B cell (primary cell): ENCODE measurements at places on chromosomes 12 and 14.

- DNase-seq = no peak
Measured at GRCh38 chr14:45906257-45906656, 653.3 kb upstream of the MIS18BP1 start.

- peak; percentile 46 for DNase-seq
Measured at GRCh38 chr12:4223273-4223845, 50.2 kb upstream of the CCND2 start.

- DNase-seq = no peak
Measured at GRCh38 chr14:88303041-88303440, 20.0 kb downstream of the KCNK10 start.

DNA sequence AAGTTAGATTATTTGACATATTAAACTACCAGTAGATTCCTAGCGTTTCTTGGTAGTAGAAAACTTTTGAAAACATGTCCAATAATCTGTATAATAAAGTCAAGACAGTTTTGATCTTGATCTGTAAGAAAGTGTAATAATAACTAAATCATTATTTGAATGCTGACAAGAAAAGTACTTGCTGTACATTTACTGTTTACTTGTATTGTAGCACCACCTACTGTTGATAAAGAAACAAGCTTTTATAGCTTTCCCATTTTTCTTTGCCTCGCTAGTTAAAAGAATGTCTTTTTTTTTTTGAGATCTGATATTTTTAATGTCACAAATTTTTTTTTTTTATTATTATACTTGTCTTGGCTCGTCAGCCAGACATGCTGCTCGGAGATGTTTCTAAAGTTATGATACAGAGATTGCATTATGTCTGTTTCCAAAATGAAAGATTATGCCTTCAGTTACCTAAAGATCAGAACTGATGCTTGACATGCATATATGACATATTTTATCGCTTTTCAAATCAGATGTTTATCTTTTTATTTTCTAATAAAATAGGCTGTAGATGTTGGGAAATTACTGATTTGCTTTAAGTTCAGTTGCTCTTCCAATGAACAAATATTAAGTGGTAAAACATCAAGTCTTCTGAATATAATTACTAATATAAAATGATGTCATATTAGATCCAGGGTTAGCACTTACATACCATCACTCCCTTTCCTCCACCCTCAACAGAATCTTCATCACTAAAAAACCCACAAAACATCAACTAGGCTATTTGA is 140.5 kb downstream of the AKAP6 start:
- peak; percentile 17 for DNase-seq

- no peak for DNase-seq
Measured at GRCh38 chr12:86719381-86719780, 463.2 kb upstream of the MGAT4C start.

DNA sequence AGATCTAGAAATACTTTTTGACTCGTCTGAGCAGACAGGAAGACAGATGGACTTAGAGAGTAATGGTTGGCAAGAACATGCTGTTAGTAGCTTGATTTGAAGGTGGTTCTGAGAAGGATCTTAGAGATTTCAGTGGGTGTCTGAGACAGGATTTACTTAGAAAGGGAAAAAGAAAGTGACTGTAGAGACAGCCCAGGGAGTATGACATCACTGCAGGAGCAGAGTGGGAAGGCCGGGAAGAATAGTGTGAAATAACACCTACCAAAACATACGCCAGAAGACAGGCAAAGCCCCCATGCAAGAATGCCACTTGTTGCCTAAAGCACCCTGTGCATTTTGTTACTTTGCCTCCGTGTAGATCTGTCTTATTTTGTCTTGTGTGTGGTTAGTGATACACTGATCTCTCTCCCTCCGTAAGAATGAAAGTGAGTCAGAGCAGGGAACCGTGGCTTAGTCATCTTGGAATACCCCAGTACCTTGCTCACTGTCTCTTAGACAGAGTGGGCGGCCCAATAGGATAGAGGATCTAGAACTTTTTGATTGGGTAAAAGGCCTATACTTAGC is 161.3 kb upstream of the IFNG-AS1 start:
- no peak for DNase-seq

- no peak for DNase-seq
Measured at GRCh38 chr12:27644158-27644845, 51.9 kb upstream of the REP15 start.

- DNase-seq = no peak
Measured at GRCh38 chr14:63647696-63648410, 6.2 kb upstream of the WDR89 start.

DNA sequence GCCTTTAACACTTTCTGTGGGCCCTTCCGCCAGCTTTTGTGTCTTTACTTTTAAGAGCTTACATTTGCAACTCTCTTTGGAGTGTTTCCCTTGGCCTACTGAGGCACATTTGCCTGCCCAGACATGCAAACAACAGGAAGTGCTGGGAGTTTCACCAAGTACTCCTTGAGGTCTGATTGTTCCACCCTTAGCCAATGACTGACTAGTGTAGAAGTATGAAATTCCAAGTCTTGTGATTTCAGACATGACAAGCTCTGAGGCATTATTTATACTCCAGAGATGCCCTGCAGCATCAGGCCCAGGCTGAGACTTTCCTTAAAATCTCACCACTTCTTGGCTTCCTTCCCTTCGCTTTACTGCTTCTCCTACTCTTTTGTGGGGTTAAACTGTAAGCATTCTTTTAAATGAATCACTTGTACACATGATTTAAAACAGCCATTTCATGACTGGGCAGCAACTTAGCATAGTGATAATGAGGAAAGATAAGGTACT is 174.1 kb downstream of the SLC6A15 start:
- no peak for DNase-seq

DNA sequence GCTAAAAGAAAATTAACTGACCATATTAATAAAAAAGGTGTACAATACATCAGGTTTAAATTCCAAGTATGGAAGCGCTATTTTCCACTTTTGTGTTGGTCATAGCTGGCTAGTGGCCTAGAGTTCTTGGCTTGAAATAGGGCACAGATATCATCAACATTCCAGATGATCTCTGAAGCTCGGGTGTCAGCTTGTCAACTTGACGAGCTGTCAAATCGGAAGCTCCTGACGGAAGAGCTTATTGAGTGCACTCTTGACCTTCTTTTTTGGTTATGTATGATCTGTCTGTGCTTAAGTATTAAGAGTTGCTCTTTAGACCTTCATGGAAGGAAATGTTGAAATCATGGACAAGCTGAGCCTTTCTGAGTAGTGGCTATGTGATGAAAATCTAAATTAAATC is 177.9 kb downstream of the APAF1 start:
- no peak for DNase-seq

DNA sequence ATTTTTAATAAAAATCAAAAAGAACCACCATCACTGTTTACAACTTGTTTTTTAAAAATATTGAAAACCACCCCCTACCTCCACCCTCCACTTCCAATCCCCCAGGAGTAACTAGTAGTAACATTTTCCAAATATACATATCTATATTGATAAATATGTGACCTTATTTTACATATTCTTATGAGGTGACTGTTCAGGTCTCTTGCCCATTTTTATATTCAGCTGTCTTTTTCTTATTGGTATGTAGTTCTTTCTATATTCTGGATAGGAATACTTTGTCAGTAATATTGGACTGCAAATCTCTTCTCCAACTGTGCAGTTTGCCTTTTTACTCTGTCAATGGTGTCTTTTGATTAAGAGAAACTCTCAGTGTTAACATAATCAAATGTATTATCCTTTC is 59.0 kb upstream of the EIF5 start:
- DNase-seq = no peak

- no peak for DNase-seq
Measured at GRCh38 chr12:450438-450837, 9.3 kb upstream of the B4GALNT3 start.

DNA sequence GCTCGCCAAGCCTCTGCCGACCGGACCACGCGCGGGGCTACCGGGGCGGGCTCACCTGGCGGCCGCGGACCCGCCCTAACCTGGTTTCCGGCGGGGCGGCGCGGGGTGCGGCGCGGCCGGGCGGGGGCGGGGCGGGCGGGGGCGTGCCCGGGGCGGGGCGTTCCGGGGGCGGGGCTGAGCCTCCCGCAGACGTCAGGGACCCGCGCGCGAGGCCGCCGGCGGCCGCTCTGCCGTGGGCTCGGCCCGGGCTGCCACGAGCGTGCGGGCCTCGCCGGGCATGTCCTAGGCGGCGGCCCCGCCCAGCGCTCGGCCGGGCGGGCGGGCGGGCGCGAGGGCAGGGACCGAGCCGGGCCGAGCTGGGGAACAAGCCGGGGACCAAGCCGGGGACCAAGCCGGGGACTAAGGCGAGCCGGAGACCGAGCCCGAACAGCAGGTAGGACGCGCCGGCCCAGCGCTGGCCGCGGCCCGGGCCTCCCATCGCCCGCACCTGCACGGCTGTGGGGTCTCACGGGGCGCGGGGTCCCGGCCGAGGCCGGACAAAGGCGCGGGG is at the start of gene CEP170B:
Gene CEP170B, plus strand, starts transcription at position 188 of the 550 bp plus-strand sequence. CDS start 3,183 bp downstream, outside the sequence.
- peak; percentile 55 for DNase-seq

DNA sequence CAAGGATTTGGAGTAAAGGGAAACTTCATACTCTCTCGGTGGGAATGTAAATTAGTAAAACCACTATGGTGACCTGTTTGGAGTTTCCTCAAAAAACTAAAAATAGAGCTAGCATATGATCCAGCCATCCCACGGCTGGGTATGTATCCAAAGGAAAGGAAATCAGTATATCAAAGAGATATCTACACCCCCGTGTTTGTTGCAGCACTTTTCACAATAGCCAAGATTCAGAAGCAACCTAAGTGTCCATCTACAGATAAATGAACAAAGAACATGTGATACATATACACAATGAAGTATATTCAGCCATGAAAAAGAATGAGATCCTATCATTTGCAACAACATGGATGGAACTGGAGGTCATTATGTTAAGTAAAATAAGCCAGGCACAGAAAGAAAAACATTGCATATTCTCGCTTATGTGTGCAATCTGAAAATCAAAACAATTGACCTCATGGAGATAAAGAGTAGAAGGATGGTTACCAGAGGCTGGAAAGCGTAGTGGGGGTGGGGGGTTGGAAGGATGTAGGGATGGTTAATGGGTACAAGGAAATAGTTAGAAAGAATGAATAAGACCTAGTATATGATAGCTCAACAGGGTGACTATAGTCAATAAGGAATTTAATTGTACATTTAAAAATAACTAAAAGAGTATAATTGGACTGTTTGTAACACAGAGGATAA is 468.0 kb downstream of the BCAT1 start:
- DNase-seq = no peak

DNA sequence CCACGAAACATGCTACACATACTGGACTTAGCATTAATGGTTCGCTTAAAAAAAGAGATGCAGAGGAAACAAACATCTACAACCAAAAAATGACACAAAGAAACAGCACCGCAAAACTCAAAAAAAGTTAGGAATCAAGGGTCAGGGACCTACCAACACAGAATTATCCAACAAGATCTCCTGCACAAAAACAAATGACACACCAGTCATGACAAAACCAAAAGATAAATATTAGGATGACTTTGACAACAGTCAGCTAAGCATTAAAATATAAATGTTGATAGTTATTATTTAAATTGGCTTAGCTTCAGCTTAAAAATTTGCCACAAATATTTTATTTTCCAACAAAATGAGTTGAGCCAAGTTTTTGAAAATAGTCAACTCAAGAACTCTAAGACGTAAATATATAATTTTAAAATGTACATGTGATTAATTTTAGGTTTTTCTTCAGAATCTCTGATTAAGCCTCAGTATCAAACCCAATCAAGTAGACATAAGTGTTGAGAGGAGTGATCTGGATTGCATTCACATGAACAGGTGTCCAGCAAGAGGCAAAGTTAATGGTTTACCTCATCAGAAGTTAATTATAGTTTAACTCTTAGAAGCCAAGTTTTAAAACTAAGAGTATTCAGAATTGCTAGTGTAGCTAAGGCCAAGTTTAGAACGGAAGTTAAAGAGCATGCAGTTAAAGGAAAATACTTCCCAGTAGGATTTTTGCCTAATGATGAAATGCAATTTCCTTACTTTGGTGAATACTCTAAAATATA is 79.9 kb downstream of the HEATR5A start:
- no peak for DNase-seq

GRCh38 chr12:54786081-54786480 is 68.2 kb upstream of the MUCL1 start:
- no peak for DNase-seq

GRCh38 chr14:92546347-92547053 is 32.9 kb downstream of the RIN3 start:
- DNase-seq = no peak

GRCh38 chr12:18320036-18320617 is 58.8 kb downstream of the PIK3C2G start:
- DNase-seq = no peak

GRCh38 chr12:121232163-121232562 is 22.2 kb downstream of the P2RX4 start:
- DNase-seq = no peak

- no peak for DNase-seq
Measured at GRCh38 chr14:101723061-101723595, 38.4 kb upstream of the PPP2R5C start.

DNA sequence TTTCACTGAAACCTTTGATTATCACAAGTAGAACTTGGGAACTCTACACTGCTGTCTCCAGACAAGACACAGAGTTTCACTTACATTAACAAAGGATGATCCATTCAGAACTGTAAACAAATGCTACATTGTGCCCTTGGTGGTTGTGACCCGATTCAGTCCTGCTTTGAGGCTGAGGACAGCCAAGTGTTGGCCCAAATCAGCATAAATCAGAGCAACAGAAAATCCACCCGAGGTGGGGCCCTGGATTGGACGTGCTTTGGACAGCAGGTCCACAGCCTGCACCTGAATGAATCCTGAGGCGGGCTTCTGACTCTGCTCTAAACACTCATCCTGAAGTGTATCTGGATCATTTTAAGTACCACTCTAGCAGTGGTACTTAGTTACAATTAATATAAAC is 68.8 kb downstream of the PPP2R5C start:
- DNase-seq = no peak

DNA sequence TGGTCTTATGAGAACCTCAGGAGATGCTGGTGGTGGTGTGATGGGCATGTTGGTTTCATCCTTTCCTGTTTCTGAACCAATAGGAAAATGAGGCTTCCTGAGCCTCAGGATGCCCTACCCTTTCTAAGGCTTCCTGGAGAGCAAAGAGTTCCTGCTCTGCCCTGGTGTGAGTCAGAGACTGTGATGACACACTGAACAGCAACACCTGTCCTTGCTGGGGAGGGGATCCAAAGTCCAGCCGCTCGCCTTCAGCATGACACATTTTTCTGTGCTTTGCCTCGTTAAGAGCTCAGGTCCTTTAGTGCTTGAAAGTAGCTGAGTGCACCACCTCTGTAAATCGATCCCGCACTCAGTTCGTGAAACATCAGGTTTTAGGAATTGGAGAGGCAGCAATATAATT is 116.0 kb downstream of the CACNA1C start:
- DNase-seq = no peak

DNA sequence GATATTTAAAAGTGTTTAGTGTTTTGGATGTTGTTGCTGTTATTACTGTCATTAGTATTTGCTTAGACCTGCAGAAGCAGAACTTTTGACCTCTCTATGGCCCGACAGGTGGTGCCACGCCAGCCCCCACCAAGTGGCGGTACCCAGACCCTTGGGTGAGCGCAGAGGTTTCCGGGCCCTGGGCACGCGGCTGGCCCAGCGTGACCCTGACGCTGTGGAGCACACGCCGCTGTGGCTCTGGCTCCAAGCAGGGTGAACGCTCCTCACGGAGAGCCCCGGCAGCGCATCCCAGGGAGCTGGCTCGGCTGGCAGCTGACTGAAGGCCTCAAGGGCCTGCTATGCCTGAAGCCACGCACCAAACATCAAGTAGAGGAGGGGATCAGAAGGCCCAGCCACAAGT is 22.6 kb downstream of the SLC25A47 start:
- no peak for DNase-seq

GRCh38 chr14:74959596-74960180 is 4.3 kb upstream of the PGF start:
- DNase-seq = no peak

- no peak for DNase-seq
Measured at GRCh38 chr14:80768646-80769045, 172.9 kb downstream of the CEP128 start.

- no peak for DNase-seq
Measured at GRCh38 chr14:40368314-40368713, 936.1 kb upstream of the FBXO33 start.
